ENCODE measurements at places on chromosomes 11 and 22. TPM values are rescaled to one million over a fixed set of nuclear protein-coding genes. Genes with fewer than 3 reads are reported as not detected.

The RFPL3 gene
- total RNA-seq, result not detected

The C11orf16 gene
- total RNA-seq, result not detected

The TEX12 gene
- total RNA-seq, result not detected

The ST13 gene
- 126 TPM for total RNA-seq

The UBQLNL gene
- 0.14 TPM for total RNA-seq

The TMEM80 gene
- 7.0 TPM for total RNA-seq

The OR51B5 gene
- total RNA-seq, result 0.57 TPM

The SLC37A2 gene
- 0.88 TPM for total RNA-seq

The DGCR6 gene
- total RNA-seq, result 1.1 TPM

The SPDYC gene
- total RNA-seq, result not detected

The SCGB1C1 gene
- not detected for total RNA-seq

The LMNTD2 gene
- total RNA-seq, result 0.29 TPM

The ENDOD1 gene
- total RNA-seq, result 55.3 TPM

The SPON1 gene
- 0.66 TPM for total RNA-seq

The OVOL1 gene
- total RNA-seq, result not detected

The POU2AF2 gene
- not detected for total RNA-seq

The NPTXR gene
- total RNA-seq, result 2.4 TPM
